ENCODE measurements at places on chromosomes 4 and X.

DNA sequence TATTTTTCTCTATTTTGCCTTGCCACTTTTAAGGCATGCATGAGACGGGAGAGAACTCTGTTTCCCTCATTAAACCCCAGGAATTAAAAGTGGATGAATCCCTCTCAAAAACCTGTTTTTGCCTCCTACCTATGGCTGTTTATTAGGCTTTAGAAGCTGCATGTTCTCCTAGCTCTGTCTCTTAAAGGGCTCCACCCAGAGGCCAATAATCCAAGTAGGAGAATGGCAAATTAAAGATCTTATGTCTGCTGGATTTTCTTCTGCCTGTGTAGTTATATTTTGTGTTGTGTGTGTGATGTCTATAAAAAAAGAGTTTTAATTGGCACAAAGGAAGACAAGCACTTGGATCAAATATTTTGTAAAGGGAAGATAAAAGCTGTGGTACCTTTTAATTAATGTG lies 32.4 kb downstream of the MAGEC1 start:
- DNase-seq = no peak

DNA sequence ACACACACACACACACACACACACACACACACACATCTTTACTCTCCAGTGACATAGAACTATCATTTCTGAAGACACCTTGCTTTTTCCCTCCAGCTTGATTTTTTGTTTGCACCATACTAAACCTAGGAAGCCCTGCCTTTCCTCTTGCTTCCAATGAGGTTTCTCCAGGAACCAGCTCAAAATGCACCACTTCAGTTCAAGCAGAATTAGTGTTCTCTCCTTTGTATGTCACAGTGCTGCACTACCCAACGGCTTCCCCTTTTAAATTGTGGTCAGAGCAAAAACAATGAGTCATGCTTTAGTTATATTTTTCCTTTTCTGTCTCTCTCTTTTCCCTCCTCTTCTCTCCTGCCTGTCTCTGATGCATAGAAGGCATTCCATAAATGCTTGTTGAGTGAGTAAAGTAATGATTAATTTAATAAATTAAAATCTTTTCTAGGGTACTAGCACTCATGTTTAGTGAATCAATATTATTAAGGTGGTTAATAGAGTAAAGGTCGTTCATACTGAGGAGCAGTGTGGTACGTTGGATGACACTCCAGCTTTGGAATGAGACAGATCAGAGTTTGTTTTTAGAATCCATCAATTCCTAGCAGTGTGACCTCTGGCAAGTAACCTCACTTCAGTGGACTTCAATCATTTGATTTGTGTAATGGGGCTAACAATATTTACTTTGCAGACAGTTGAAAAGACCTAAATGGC lies 5.9 kb downstream of the RTL3 start:
- no peak for DNase-seq

GRCh38 chr4:25760518-25761157 lies 102.2 kb downstream of the SEL1L3 start:
- DNase-seq = no peak

GRCh38 chr4:188106454-188106853 lies 2.9 kb downstream of the TRIML2 start:
- DNase-seq = no peak

- no peak for DNase-seq
Measured at GRCh38 chrX:21939906-21940305, 603 bp upstream of the SMS start.

Measured in activated T-cell treated with anti-CD3 and anti-CD28 coated beads, Interleukin-2, amount 50 U/mL, for 4 hours (primary cell).